Activated CD4-positive, alpha-beta T cell treated with anti-CD3 and anti-CD28 coated beads for 36 hours (primary cell): ENCODE measurements at places on chromosomes 1 and 21. TPM values are rescaled to one million over a fixed set of nuclear protein-coding genes. Genes with fewer than 3 reads are reported as not detected.

F5 gene
- total RNA-seq: 49.8 TPM

KTI12 gene
- total RNA-seq: 7.6 TPM

GNAT2 gene
- total RNA-seq: 0.26 TPM

SLC45A3 gene
- total RNA-seq: 0.32 TPM

STRIP1 gene
- total RNA-seq: 21.5 TPM

ABCG1 gene
- 16.3 TPM for total RNA-seq

CD101 gene
- total RNA-seq: 0.30 TPM

ZNF648 gene
- not detected for total RNA-seq

GRCh38 chr21:36477001-36477400 is 2.9 kb downstream of the CLDN14 start:
- peaks cover 5% of the 10 kb centered on the region for H3K4me1 ChIP-seq
- no peak for DNase-seq
- no peak overlapping the region for H3K27ac ChIP-seq
- no peak overlapping the region for H3K4me3 ChIP-seq

DNA sequence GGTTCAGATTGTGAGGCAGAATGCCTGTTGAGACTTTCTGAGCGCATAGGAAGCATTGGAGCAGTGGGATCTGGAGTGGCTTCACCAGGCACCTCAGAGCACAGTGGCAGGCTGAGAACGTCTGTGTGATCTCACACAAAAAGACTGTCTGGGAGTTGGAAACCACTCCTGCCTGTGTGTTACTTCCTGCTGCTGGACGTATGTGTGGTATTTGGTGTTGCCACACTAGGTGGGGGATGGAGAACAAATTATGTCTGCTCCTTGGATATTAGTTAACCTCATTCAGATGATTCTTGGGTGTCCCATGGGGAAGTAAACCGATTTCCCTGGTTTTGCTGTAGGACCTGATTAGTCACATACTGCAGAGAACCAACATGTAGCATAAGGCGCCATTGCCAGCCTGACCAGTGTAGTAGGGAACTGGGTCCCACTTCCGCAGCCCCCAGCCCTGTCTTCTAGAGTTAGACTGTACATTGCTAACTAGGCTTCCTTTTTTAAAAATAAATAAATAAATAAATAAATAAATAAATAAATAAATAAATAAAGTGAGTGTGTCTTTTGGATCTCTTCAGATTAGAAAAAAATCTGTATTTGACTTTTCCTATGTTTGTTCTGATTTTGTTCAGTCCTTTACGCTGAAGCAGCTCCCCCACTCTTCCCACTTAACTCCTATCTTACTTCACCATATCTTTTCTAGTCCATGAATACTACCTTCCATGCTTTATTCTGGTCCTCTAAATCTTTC is 26.9 kb downstream of the UCK2 start:
- no peak for DNase-seq
- no peaks in the 10 kb centered on the region for H3K27me3 ChIP-seq
- H3K27ac ChIP-seq: no peak overlapping the region
- H3K4me1 ChIP-seq: peaks cover 20% of the 10 kb centered on the region
- H3K36me3 ChIP-seq: no peaks in the 10 kb centered on the region
- no peak overlapping the region for H3K4me3 ChIP-seq

DNA sequence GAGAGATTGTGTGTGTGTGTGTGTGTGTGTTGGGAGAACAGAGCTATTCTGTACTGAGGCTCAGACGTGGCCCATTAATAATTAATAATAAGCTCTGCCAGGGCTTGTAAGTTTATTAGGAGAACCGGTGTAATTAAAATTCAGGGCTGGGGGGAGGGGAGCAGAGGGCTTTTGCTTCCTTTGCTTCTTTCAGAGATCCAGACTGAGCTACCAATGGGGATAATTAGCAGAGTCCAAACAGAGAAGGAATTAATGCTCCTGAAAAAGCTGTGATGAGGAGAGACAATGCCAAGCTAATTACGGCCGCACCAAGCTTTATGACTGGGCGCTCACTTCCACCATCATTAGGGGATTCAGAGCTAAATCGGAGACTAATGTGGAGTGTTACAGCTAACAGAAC is 4.5 kb downstream of the SYT6 start:
- H3K36me3 ChIP-seq: no peaks in the 10 kb centered on the region
- H3K27ac ChIP-seq: no peak overlapping the region

- H3K4me1 ChIP-seq: peaks cover 88% of the 10 kb centered on the region
- H3K36me3 ChIP-seq: peaks cover 11% of the 10 kb centered on the region
- no peak for DNase-seq
- H3K27ac ChIP-seq: no peak overlapping the region
- H3K4me3 ChIP-seq: no peak overlapping the region
Measured at GRCh38 chr21:37460196-37460595, 93.6 kb downstream of the DYRK1A start.

DNA sequence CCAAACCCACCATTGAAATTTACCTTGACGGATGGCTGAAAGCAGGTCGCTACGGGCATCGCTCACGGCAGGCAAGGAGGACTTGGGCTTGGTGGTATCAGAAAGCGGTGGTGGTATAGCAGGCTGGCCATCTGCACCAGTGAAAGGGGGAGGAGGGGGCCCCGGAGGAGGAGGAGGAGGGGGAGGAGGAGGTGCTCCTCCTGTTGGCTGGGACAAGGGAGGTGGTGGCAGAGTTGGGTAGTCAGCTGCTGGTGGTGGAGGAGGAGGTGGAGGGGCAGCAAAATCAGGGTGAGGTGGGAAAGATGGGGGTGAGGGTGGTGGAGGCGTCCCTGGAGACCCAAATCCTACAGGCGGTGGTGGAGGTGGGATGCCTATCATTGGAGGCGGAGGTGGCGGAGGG is 17.2 kb downstream of the GPR3 start:
- peaks cover 43% of the 10 kb centered on the region for H3K36me3 ChIP-seq
- H3K27ac ChIP-seq: no peak overlapping the region
- no peaks in the 10 kb centered on the region for H3K4me1 ChIP-seq
- H3K4me3 ChIP-seq: no peak overlapping the region

DNA sequence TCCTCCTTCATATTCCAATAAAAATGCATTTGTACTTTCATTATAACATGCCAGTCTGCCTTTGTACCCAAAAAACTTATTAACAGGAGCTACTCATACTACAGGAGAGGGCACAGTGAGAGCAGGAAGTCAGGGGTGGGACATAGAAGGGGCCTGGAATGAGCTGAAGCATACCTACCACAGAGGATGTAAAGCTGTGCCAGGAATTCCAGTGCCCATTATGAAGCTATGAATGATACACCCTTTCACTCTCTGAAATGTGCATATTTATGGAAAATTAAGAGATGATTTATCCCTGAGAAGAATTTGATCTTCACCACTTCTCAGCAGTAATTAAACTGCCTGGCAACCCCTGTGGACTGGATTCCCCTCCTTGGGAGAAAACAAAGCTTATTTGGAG is 65.8 kb downstream of the ATP5PO start:
- no peaks in the 10 kb centered on the region for H3K4me1 ChIP-seq
- no peaks in the 10 kb centered on the region for H3K27me3 ChIP-seq
- H3K4me3 ChIP-seq: no peak overlapping the region

DNA sequence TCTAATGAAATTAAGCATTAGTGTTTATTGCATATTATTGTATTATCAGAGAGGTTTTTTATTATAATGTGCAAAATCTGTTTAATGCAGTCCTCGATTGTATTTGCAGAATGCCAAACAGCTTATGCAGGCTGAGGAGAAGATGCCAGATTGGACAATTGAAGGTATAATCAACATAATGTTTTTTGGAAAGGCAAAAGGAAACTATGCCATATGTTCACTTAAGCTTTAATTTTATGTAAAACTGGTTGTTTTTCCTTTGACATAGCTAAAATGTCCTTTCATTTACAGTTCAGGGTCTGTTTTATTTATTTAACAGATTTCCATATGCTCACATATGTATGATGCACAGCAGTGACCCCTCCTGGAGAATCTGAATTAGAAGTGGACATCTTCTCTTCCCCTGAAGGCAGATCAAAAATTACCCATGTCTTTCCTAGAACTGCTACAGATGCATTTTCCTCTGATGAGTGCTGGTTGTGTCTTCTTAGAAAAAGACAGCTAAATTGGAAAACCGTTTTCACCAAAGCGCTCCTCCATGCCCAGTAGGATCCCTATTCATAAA is 143.5 kb upstream of the USH2A start:
- H3K4me3 ChIP-seq: no peak overlapping the region
- H3K36me3 ChIP-seq: no peaks in the 10 kb centered on the region
- H3K27me3 ChIP-seq: no peaks in the 10 kb centered on the region
- no peak for DNase-seq
- H3K27ac ChIP-seq: no peak overlapping the region
- no peaks in the 10 kb centered on the region for H3K4me1 ChIP-seq

- no peaks in the 10 kb centered on the region for H3K27me3 ChIP-seq
Measured at GRCh38 chr1:11731691-11732283, 4.1 kb upstream of the AGTRAP start.

- no peaks in the 10 kb centered on the region for H3K27me3 ChIP-seq
- no peaks in the 10 kb centered on the region for H3K4me1 ChIP-seq
- H3K4me3 ChIP-seq: no peak overlapping the region
- H3K36me3 ChIP-seq: no peaks in the 10 kb centered on the region
- H3K27ac ChIP-seq: no peak overlapping the region
Measured at GRCh38 chr1:45446950-45447672, 43.9 kb downstream of the TESK2 start.
